ENCODE measurements at places on chromosomes 5 and 9.

DNA sequence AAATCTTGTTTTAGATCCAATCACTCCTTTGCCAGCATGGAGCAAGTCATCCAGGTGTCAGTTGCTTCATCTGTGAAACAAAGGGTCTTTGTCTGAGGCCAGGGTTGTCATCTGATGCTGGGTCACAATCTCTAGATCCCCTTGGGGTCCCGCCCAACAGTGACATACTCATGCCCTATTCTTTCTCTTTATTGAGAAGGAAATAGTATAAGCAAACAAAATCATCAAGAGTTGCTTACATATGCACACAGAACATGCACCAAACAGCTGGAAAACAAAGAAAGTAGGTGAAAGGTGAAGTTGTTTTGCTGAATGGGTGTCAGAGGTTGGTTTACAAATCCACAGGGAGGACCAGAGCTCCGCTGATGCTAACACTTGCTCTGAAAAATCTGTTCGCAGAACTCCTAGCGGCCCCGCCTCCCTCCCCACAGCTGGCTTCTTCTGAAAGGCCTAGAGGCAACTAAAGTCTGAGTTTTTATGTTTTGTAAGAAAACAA, 106.1 kb upstream of the SLC44A1 start:
- no peak for DNase-seq

GRCh38 chr5:58326022-58326421, 133.9 kb downstream of the PLK2 start:
- no peak for DNase-seq

DNA sequence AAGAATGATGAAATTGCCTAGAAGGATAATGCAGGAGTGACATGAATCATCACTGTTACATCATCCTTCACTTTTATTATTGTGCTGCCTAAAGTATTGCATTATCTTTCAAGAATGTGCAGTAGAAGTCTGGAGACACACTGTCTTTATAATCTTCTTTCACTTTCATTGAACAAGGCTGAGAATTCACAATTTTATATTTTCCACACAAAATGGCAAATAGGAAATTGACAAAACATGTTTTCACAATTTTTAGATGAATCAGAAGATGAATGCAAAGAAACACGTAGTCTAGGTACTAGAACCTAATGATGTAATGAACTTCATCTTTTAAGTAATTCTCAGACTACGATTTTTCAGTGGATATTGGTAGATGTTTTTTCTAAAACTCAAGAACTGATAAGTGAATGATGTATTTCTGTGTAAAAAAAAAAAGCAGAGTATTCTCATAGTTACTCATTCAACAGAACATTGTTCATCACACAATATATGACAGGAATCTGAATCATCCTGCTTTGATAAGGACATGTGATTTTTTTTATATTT, 131.5 kb upstream of the GRHPR start:
- DNase-seq = no peak

DNA sequence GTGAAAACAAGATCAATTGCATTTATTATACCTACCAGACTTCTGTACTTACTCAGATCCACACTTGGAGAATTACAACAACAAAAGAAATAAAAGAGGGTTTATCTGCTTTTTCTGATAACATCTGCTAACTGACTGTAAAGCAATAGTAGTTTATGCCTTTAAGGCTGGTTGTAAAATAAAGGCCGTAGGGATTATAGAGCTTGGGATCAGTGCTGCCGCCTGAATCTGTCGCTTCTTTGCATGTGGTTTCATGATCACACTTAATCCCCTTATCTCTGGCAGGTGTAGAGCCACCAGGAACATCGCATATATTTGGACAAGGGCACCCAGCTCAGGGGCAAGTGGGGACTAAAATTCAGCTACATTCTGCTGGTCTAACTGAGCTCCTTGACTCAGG, 146.7 kb downstream of the CCDC192 start:
- DNase-seq = no peak

DNA sequence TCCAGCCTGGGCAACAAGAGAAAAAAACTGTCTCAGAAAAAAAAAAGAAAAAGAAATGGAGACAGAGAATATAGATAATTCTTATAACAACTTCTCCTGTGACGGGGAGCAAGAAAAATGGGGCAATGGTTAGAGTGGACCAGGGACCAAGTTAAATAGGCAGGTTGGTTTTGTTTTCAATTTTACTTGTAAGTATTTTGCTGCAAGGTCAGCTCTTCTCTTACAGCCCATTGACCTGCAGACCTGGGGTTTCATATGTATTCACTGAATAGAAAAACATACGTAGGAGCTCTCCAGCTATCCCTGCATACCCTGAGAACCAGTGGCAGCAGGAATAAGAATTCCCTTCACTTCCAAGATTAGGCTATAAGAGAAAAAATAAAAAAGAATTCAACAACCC, 29.2 kb upstream of the IL13 start:
- no peak for DNase-seq

GRCh38 chr9:135103931-135104639, 16.6 kb downstream of the OLFM1 start:
- no peak for DNase-seq

DNA sequence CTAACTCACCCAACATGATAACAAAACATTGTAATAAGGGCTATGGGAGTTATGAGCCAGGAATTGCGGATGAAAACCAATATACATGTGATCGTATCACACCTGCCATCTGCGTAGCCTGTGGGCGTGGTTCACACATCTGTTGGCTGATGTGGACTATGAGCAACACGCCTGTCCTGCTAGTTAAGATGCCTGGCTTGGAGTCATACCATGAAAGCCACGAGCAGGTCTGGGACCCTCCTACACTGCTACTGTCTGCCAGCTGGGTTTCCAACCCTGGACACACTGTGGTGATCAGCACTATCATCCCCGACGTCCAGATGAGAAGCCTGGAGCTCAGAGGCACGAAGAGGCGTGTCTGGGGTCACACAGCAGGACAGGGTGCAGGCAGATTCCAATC, 40.2 kb downstream of the STK10 start:
- DNase-seq = no peak

GRCh38 chr5:21142791-21143190, 1154.8 kb upstream of the CDH18 start:
- no peak for DNase-seq

DNA sequence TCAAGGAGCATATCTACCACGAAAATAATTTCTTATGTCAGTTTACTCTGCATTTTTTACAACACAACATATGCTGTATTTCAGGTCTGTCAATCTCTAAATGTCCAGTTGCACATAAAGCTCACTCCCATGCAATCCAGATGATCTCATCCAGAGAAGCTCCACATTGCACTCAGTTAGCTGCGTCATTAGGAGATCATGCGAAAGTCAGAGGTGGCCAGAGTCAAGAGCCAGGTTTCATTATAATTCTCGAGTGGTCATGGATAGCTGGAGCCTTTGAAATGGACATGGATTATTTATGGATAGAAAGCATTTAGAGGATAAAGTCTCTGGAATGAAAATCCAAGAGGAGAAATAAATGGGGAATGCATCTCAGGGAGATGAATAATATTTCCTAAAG, 232.3 kb downstream of the GAS1 start:
- no peak for DNase-seq

DNA sequence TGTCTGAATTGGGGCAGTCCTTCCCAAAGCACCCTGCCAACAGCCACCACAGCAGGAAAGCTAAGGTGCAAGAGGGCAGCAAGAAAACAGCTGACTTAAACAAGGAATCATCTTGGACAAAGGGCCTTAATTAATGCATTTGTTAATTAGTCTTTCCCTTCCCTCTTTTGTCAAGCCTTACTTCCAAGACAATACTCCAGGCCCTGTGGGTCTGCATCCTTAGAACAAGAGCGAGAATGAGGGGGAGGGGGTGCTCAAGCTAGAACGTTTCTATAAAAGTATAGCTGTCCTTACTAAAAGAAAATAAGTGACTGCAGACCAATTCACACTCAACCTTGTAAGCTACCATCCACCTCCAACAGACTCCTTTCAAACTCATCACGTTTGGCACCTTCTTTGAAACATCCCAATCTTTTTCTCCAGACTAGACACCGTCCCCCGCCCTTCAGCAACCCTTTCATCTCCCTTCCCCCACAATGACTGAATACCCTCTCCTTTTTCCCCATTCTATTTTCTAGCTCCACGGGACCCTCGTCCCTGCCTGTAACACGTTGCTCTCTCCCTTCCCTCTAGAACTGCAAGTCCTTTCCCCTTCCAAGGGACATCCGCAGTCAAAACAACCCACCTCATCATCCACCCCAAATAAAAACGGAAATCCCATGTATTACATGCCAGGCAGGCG, 85.7 kb upstream of the RNF38 start:
- no peak for DNase-seq

- no peak for DNase-seq
Measured at GRCh38 chr9:112489039-112489546, 2.5 kb downstream of the KIAA1958 start.

DNA sequence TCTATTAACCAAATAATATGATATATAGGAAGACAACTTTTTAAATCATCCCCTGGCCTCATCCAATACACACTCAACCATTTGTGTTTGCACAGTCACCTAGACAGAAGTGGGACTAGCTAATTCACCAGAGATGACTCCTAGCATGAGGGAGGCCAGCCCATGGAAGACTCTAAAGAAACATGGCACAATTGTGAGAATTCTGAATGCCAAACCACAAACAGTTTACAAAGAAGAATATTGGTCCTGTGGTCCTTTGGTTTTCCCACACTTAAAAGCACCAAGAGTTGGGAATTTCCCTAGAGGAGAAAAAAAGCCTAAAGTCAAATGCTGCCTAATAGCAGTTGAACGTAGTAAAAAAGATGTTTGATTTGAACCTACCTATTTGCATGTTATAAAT, 609.9 kb downstream of the ACTL7B start:
- DNase-seq = no peak

GRCh38 chr5:134175921-134176510, 734 bp downstream of the SKP1 start:
- no peak for DNase-seq

GRCh38 chr5:8508231-8508630, 639.3 kb downstream of the MTRR start:
- DNase-seq = no peak

DNA sequence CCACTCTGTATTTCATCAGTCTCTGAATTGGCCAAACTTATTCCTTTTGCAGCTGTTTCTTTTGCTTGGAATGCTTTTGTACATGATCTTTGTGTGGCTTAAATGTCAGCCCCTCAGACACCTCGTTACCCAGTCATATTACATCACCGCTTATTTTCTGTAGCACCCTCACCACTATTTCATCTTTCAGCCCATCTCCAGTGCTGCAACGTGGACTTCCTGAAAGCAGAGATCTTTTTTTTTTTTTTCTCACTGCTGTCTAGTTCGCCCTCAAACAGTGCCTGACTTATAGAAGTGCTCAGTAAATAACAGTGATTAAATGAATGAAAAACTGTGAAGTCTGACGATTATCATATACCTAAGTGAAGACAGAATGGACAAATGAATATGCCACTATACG, 835 bp downstream of the SRA1 start:
- no peak for DNase-seq

DNA sequence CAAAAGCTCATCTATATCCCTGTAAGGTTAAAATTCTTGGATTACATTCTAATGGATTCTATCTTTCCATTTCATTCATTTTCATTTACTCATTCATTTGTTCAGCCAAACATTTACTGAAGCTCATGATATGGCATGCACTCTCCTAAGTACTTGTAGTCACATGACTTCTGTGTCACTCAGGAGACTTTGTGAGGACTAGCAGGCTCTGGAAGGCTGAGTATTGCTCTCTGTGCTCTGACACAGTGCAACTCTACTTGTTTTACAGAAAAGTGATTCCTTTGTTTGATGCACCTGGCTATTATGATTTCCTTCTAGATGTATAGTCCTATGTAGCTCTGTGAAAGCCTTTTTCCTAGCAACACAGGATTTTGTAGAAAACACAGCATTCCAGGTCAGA, 53.0 kb downstream of the YIPF5 start:
- no peak for DNase-seq
